B cell (primary cell): ENCODE measurements at places on chromosomes 12 and 14.

- DNase-seq = no peak
Measured at GRCh38 chr14:65957631-65958205, 528.5 kb upstream of the CCDC196 start.

DNA sequence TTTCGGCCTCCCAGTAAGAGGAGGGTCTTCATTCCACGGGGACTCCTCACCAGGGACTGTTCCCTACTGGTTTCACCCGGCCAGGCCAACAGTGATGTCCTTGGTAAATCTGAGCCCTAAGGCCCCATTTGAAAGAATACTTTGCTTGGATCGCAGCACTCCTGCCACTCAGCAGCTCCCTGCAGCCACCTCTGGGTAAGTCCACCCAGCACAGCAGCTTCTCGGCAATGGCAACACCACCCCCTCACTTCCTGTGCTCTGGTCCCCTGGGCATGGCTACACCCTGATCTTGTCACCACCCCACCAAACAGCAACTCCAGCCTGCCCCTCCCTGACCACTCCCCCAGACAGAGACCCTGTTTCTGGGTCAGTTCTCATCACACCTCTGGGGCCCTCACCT is 100.3 kb downstream of the SETD3 start:
- DNase-seq = no peak

GRCh38 chr14:50014809-50015430 is 101.5 kb downstream of the VCPKMT start:
- no peak for DNase-seq

GRCh38 chr12:45326358-45326975 is 110.6 kb downstream of the ANO6 start:
- DNase-seq = no peak

DNA sequence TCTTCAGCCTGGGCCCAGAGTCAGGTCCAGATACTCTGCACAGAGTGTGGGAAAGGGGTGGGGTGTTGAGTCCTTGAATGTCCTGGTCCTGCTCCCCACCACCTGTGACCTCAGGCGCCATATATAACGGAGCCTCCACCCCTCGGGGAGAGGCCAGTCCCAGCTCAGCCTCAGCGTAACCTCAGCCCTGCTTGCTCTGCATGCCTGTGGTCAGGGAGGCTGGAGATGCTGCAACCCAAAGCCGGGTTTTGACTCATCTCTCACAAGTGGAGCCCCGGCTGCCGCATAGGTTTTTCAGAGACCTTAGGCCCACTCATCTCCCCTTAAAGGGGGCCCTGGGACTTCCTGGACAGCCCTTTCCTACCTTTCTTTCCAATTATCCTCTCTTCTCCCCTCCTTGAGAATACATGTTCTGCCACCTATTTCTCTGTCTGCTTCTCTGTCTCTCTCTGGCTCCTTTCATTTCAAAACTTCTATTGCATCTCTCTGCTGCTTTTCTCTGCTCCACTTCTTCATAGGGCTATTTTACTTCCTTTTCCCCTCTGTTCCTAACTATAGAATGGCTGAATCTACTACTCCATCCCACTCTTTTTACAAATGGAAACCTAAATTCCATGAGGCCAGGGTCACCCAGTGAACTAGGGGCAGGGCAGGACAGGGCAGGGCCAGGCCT is 1.2 kb downstream of the ITGB7 start:
- DNase-seq = peak; percentile 40

DNA sequence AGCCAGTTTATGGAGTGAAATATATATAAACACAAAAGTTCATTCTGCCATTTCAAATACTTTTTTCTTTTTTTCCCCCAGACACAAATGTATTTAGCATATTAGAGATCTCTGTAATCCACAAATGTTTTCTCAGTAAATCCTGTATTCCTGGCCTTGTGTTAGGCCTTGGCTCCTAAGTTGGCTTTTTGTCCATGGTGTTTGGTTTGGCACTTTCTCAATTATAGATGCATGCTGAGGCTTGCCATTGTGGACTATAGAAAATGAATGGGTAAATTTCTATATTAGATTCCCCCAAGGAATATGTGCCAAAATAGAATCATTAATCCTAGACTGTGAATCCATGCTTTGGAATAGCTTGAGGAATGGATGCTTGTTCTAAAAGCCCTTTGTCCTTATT is 17.0 kb downstream of the RIC8B start:
- no peak for DNase-seq

DNA sequence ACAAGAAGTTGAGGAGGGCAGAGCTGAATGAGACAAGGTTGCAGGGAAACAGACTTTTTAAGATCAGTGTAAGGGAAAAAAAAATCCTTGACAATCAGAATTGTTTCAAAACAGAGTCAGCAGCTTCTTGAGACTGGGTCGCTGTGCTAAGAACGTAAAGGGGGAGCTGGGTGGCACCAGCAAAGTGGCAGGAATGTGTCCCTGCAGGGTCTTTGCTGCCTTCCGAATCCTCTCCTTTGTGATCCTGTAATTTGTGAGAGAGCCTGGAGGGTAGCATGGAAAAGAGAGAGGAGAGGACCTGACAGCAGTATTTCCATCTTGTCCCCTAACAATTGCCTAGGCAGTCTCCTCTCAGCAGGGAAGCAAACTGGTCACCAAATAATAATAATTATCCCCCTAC is 472.8 kb downstream of the RGS6 start:
- no peak for DNase-seq

DNA sequence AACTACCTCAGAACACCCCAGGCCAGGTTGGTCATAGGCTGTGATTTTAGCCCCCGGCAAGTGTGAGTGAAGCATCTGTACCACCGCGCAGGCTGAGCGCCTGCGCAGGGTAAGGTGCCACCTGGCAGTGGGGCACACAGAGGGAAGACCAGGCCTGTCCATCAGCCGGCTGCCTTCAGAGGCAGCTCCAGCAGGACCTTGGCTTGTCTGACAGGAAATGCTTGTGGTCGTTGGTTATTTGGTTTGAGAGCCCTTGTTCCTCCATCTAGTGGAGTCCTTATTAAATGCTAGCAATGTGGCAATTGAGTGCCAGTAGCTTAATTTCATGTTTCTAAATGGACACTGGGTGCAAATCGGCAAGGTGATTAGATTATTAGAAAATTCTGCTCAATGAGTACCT is 27.5 kb downstream of the SLC25A29 start:
- no peak for DNase-seq

- no peak for DNase-seq
Measured at GRCh38 chr12:129727100-129727499, 176.7 kb downstream of the TMEM132D start.

GRCh38 chr12:58443273-58443980 is 476.9 kb downstream of the LRIG3 start:
- no peak for DNase-seq

DNA sequence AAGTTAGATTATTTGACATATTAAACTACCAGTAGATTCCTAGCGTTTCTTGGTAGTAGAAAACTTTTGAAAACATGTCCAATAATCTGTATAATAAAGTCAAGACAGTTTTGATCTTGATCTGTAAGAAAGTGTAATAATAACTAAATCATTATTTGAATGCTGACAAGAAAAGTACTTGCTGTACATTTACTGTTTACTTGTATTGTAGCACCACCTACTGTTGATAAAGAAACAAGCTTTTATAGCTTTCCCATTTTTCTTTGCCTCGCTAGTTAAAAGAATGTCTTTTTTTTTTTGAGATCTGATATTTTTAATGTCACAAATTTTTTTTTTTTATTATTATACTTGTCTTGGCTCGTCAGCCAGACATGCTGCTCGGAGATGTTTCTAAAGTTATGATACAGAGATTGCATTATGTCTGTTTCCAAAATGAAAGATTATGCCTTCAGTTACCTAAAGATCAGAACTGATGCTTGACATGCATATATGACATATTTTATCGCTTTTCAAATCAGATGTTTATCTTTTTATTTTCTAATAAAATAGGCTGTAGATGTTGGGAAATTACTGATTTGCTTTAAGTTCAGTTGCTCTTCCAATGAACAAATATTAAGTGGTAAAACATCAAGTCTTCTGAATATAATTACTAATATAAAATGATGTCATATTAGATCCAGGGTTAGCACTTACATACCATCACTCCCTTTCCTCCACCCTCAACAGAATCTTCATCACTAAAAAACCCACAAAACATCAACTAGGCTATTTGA is 140.5 kb downstream of the AKAP6 start:
- peak; percentile 17 for DNase-seq

DNA sequence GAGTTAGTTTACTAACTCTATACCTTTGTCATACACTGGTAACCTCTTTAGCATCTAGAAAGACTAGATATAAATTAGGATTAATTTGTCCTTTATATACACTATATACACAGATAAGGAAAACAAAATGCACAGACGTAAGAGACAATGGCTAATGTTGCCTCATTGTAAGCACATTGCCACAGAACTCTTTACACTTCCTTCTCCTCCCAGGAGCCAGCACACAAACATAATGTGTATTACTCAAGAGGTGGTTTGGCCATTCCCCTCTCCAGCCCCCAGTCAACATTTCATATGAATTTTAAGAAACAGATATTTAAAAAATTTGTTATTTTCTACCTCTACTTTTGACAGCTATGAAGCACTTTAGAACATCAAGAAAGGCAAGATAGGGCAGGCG is 131.4 kb upstream of the OR4E1 start:
- DNase-seq = no peak

- DNase-seq = no peak
Measured at GRCh38 chr12:29024117-29024516, 125.0 kb upstream of the FAR2 start.

GRCh38 chr12:124518051-124518932 is 49.1 kb downstream of the NCOR2 start:
- no peak for DNase-seq

- no peak for DNase-seq
Measured at GRCh38 chr12:34396861-34397590, 374.7 kb downstream of the ALG10 start.

GRCh38 chr14:44041700-44042099 is 465.4 kb downstream of the FSCB start:
- peak; percentile 16 for DNase-seq

GRCh38 chr14:77059276-77059915 is 30.9 kb upstream of the IRF2BPL start:
- DNase-seq = no peak

DNA sequence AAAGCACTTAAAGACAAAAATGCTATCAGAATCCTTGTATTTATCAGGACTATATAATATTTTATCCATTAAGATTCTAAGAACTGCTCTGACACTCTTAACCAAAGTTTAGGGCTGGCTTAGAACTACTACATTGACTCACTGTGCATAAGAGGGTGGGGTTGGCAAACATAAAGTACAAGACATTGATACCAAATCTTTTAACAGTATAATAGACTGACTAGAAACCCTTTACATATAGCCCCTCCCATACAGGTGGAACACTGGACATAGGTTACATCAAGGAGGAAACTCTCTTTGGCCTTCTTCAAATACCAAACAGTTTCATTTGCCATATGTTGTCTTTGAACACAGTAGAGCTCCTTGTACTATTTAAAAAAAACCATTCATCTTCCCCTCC is 15.6 kb upstream of the REP15 start:
- DNase-seq = no peak

DNA sequence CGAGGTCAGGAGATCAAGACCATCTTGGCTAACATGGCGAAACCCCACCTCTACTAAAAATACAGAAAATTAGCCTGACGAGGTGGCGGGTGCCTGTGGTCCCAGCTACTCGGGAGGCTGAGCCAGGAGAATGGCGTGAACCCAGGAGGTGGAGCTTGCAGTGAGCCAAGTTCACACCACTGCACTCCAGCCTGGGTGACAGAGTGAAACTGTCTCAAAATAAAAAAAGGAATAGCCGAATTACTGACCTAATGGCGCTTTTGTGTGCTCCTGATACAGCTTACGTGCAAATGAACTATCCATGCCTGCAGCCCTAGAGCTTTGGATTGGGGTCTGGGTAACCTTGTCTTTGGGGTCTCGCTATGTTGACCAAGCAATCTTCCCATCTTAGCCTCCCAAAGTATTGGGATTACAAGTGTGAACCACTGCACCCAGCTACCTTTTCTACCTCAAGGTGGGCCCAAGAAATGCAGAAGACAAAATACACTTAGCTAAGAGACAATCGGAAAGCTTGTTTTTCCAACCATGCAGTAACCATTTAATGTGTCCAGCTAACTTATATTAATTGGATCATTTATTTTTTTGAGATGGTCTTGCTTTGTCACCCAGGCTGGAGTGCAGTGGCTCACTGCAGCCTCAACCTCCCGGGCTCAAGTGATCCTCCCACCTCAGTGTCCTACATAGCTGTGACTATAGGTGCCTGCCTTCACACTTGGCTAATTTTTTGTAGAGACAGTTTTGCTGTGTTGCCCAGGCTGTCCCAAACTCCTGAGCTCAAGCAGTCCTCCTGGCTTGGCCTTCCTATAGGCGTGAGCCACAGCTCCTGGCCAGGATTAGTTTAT is 5.5 kb downstream of the PABPN1 start:
- no peak for DNase-seq

DNA sequence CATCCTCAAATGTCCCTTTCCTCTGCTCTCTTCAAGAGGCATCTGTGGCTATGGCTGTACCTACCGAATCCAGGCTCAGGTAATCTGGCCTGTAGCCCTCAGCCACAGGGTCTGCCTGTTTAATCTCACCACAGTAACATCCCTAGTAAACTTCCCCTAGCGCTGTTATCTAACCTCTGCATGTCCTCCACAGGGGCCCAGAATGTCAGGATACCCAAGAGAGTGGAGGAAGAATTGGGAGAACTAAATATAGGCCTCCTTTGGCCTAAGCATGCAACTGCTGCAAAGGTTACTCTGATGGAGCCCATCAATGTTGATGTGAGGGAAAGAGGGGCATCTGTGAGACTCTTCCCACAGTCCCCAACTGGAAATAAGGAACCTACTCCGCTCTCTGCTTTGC is 63.2 kb upstream of the IFNG-AS1 start:
- no peak for DNase-seq

- no peak for DNase-seq
Measured at GRCh38 chr14:90378249-90378648, 18.6 kb upstream of the CALM1 start.

DNA sequence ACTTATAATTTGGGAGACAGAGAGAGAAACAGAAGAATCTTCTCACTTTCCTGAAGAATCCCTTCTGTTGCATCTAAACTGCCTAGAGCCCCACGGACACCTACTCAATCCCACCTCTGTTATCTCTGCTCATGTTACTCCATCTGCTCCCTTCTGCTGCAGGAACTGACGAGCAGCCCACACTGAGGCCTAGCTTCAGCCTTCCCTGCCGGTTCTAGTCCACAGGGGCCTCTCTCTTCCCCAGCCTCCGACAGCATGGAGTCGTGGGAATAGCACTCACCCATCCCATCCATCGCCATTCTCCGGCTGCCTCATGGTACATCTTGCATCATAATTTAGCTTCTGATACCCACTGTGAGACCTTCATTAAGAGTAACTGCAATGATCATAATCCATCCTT is 4.0 kb downstream of the RAB15 start:
- no peak for DNase-seq

GRCh38 chr12:63101920-63102319 is 49.1 kb downstream of the AVPR1A start:
- DNase-seq = no peak

DNA sequence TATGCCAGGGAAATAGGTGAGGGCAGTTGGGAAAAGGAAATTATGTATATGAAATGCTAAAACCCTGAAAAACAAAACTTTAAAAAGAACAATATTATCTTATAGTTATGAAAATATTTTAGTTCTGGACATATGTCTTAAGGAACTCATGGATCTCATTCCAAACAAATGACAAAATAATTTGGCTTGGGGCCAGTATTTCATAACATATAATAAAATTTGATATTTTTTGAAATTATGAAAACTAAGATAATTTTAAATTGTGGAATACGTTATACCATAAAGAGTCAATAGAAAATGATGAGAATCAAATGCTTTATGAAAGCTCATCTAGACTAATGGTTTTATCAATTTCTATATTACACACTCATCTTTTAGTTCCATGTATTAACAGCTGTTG is 173.8 kb upstream of the DCN start:
- no peak for DNase-seq

GRCh38 chr14:42488965-42489364 is 882.3 kb downstream of the LRFN5 start:
- DNase-seq = no peak
